Activated T-helper 1 cell treated with anti-CD3 and anti-CD28 coated beads, Interleukin-12 subunit alpha, Interleukin-12 subunit beta, Interleukin-2, Interleukin-4 antibody, amounts not matched to agents 30 ng/mL and 10 ng/mL and 1 ng/mL, durations not matched to agents 14 hours and 24 hours and 36 hours (primary cell): ENCODE measurements at places on chromosomes 12 and 14. TPM values are rescaled to one million over a fixed set of nuclear protein-coding genes. Genes with fewer than 3 reads are reported as not detected.

DNA sequence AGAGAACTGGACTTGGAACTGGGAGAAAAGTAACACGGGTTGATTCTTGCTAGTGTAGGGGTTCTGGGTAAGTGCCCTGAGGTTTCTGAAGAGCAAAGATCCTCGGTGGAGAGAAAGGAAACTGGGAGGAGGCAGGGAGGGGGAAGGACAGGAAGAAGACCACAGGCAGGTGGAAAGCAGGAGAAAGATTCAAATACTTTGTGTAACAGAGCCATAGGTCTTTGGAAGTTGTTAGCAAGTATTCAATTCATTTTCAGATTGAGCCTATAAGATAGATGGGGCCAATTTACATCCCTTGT is 1.3 kb downstream of the PNP start:
- peak overlapping the region; percentile 95 for H3K4me3 ChIP-seq
- H3K4me1 ChIP-seq, result peaks cover 50% of the 10 kb centered on the region

DNA sequence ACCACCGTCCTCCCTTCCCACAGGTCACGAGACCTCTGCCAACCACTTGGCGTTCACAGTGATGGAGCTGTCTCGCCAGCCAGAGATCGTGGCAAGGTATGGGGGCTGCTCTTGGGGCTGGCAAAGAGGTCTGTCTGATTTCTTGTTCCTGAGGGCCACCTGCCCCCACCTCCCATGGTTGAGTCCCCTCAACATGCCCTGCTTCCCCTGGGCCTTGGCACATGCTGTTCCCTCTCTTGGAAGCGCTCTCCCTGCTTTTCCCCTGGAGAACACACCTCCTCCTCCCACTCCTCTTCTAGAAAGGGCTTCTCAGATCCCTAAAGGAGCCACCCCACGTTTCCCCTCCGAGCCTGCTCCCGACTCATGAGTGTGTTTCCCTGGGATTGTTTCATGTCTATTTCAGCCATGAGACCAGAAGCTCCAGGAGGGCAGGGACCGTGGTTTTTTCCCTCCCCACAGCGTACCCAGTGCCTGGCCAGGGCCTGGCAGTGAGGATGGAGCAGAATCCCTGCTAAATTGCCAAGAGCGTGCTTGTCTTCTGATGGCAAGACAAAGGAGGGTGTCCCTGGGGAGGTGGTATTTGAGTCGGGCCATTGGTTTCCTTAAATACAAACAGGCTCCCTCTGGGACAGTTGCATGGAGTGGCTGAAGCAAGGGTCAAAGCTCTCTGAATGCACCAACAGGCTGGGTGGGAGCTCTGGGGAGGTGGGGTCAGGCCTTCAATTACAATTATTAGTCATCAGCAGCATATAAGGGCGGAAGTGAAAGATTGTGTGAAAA is 34.1 kb downstream of the CYP46A1 start:
- no peaks in the 10 kb centered on the region for H3K36me3 ChIP-seq
- H3K4me1 ChIP-seq, result no peaks in the 10 kb centered on the region
- H3K4me3 ChIP-seq, result no peak overlapping the region
- peaks cover 9% of the 10 kb centered on the region for H3K27me3 ChIP-seq
- no peak overlapping the region for H3K27ac ChIP-seq

GRCh38 chr14:65243766-65244442 is 141.6 kb upstream of the MAX start:
- no peak overlapping the region for H3K27ac ChIP-seq
- DNase-seq, result no peak
- H3K36me3 ChIP-seq, result peaks cover 2% of the 10 kb centered on the region
- peaks cover 12% of the 10 kb centered on the region for H3K4me1 ChIP-seq
- no peak overlapping the region for H3K4me3 ChIP-seq

GRCh38 chr14:77902811-77903210 is 102.9 kb downstream of the ADCK1 start:
- no peak overlapping the region for H3K4me3 ChIP-seq
- H3K27ac ChIP-seq, result no peak overlapping the region
- H3K27me3 ChIP-seq, result no peaks in the 10 kb centered on the region

DNA sequence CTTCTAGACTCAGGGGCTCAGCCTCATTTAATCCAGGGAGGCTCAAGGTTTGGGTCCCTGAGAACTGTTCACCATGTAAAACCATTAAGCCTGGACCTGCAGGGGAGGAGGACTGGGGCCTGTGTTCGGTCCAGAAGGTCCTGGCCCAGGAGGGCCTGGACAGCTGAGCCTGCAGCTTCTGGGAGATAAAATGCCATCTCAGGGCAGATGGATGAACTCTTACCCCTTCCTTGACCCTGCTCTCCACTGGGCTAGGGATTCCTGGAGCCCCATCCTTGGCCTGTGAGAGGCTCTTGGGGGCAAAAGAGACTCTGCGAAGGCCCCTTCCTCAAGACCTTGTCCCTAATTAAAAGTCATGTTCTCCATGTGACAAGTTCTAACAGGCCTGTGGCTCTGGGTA is 51.2 kb downstream of the PRMT8 start:
- no peaks in the 10 kb centered on the region for H3K4me1 ChIP-seq
- H3K27ac ChIP-seq, result no peak overlapping the region
- no peaks in the 10 kb centered on the region for H3K36me3 ChIP-seq
- peaks cover 10% of the 10 kb centered on the region for H3K27me3 ChIP-seq
- H3K4me3 ChIP-seq, result no peak overlapping the region

GRCh38 chr14:101491841-101492240 is 69.5 kb upstream of the DIO3 start:
- no peak for DNase-seq
- no peak overlapping the region for H3K4me3 ChIP-seq
- peaks cover 5% of the 10 kb centered on the region for H3K27me3 ChIP-seq
- no peak overlapping the region for H3K27ac ChIP-seq
- H3K36me3 ChIP-seq, result no peaks in the 10 kb centered on the region

GRCh38 chr12:68521321-68521839 is 89.3 kb upstream of the RAP1B start:
- H3K27ac ChIP-seq, result no peak overlapping the region
- peaks cover 2% of the 10 kb centered on the region for H3K27me3 ChIP-seq
- H3K36me3 ChIP-seq, result no peaks in the 10 kb centered on the region
- H3K4me1 ChIP-seq, result no peaks in the 10 kb centered on the region

DNA sequence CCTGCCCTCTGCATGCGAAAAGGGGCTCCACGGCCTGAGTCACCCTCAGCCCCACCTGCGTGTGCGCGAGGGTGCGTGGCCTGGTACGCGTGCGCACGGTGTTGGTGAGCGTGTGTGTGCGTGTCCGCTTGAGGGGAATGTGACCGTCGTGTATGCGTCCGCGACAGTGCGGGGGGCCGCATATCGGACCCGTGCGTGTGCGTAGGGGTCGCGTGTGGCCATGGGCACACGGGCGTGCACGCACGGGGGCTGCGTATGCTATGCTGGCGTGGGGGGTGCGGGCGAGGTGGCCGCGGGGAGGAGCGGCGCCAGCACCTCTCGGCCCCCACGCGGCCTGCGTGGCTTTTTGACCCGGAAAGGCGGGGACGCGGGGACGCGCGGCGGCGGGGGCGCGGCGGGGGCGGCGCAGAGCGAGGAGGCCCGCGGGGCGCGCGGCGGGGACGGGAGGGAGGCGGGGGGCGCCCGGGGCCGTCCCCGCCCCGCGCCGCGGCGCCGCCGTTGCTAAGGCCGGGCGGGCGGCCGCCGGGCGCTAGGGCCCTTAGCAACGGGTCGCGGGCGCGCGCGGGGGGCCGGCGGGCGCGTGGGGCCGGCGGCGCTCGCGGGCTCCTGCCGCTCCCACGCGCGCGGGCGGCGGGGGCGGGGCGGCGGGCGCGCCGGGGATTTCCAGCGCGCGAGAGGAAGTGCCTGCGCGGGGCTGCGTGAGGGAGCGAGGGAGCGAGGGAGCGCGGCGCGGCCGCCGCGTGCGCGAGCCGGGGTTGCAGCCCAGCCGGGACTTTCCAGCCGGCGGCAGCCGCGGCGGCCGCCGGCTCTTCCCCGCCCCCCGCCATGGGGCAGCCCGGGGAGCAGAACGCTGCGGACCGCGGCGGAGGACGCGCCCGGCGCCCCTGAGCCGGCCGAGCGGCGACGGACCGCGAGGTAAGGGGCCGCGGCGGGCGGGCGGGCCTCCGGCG is at the start of gene TRAF3:
Gene TRAF3 (plus strand): TSS at position 689 of the 950 bp plus-strand sequence. CDS start 92,753 bp downstream, outside the sequence.
- peak within 1 kb of the TSS; percentile 91 for H3K27ac ChIP-seq
- H3K4me1 ChIP-seq, result peaks cover 58% of the 10 kb centered on the region
- H3K27me3 ChIP-seq, result no peaks in the 10 kb centered on the region
- H3K36me3 ChIP-seq, result peaks cover 27% of the 10 kb centered on the region
- peak within 1 kb of the TSS; percentile 91 for H3K4me3 ChIP-seq

GRCh38 chr14:102805371-102805891 is 28.2 kb downstream of the TRAF3 start:
- H3K36me3 ChIP-seq, result peaks cover 21% of the 10 kb centered on the region
- peak overlapping the region; percentile 95 for H3K27ac ChIP-seq
- DNase-seq, result peak; percentile 47
- H3K4me3 ChIP-seq, result peak overlapping the region; percentile 71
- H3K4me1 ChIP-seq, result peaks cover 62% of the 10 kb centered on the region

GRCh38 chr12:76790564-76791552 is 26.9 kb downstream of the ZDHHC17 start:
- DNase-seq, result no peak
- no peak overlapping the region for H3K4me3 ChIP-seq

DNA sequence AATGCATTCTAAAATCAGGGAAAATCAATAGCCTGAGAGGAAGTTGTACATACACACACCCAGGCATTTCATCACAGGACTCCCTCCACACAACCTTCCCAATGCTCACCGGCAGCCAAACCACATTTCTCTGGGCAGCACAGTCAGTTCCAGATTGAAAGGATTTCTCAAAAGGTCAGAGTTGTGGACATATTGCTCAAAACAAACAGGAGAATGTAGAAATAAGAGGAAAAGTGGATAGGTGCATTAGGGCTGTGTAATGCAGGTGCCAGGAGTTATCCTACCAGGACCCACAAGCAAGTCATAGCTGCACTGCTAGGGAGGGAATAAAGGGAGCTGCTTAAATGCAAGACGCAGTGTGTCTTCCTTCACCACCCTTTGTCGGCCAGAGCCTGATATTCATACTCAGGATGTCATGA is 62.9 kb downstream of the GCH1 start:
- H3K36me3 ChIP-seq, result peaks cover 44% of the 10 kb centered on the region
- DNase-seq, result no peak
- no peak overlapping the region for H3K4me3 ChIP-seq
- no peaks in the 10 kb centered on the region for H3K27me3 ChIP-seq
- H3K27ac ChIP-seq, result no peak overlapping the region

GRCh38 chr12:53492830-53493609 is 6.2 kb downstream of the MAP3K12 start:
- peak overlapping the region; percentile 86 for H3K4me3 ChIP-seq
- H3K36me3 ChIP-seq, result peaks cover 7% of the 10 kb centered on the region
- H3K27me3 ChIP-seq, result no peaks in the 10 kb centered on the region
- peak; percentile 86 for DNase-seq
- H3K4me1 ChIP-seq, result peaks cover 37% of the 10 kb centered on the region

- H3K27ac ChIP-seq, result peak overlapping the region; percentile 96
- no peak for DNase-seq
- peaks cover 41% of the 10 kb centered on the region for H3K4me1 ChIP-seq
- peaks cover 7% of the 10 kb centered on the region for H3K36me3 ChIP-seq
Measured at GRCh38 chr12:12356467-12356895, 397 bp upstream of the BORCS5 start.

- no peaks in the 10 kb centered on the region for H3K4me1 ChIP-seq
- H3K4me3 ChIP-seq, result no peak overlapping the region
- no peaks in the 10 kb centered on the region for H3K36me3 ChIP-seq
- no peak overlapping the region for H3K27ac ChIP-seq
Measured at GRCh38 chr12:83826112-83826511, 1086.5 kb downstream of the SLC6A15 start.

GRCh38 chr12:47560415-47560814 is 145.4 kb downstream of the RPAP3 start:
- no peak overlapping the region for H3K27ac ChIP-seq
- no peak overlapping the region for H3K4me3 ChIP-seq
- H3K4me1 ChIP-seq, result no peaks in the 10 kb centered on the region

DNA sequence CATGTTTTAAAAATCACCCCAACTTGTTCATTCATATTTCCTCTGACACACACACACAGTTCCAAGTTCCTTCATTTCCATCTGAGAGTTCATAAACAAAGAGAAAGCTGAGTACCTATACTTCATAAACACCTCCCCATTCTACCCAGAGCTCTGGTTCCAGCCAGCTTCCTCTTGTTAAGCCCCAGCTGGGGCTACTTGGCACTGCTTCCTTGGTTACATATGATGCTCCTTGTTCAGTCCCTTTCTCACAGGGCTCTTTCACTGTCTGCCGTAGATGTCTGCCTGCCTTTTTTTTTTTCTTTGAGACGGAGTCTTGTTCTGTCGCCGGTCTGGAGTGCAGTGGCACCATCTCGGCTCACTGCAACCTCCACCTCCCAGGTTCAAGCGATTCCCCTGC is 77.5 kb downstream of the COX16 start:
- no peak for DNase-seq
- H3K27ac ChIP-seq, result no peak overlapping the region
- no peaks in the 10 kb centered on the region for H3K36me3 ChIP-seq
- H3K4me3 ChIP-seq, result no peak overlapping the region

DNA sequence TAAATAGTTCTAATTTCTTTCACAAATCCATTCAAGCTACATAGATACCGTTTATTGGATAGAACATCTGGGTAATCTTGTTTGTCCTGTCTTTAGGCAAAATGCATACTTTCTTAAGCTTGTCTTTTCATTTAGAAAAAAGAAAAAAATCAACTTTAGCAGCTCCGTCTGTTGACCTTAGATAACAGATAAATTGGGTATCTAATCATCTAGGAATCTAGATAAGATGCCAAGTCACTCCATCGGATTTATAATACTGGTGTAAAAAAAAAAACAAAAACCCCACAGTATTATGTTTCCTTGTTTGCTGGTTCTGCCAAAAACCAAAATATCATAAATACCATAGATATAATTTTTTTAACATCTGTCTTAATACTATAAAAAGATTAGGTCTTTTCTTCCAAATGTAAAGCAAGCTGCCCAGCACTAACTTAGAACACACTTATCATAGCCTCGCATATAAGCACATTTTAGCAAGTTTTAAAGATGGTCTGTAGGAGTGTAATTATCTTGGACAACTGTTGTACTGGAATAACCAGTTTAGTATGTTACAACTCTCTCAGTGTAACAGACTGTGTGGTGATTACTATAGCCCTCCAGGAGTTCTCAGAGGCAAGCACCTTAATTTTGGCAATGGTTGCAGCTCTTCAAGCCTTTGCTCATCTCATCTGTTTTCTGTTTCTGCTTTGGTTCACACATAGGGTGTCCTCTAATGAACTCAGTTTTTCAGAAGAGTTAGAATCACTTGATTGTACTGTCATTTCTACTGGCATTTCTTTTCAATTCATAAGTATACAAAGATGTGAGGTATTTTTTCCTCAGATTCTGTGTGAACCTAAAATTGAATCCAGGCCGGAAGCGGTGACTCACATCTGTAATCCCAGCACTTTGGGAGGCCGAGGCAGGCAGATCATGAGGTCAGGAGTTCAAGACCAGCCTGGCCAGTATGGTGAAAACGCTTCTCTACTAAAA is 83.1 kb downstream of the ANO6 start:
- H3K4me1 ChIP-seq, result no peaks in the 10 kb centered on the region
- no peak for DNase-seq
- no peak overlapping the region for H3K4me3 ChIP-seq
- H3K27me3 ChIP-seq, result no peaks in the 10 kb centered on the region

PPFIBP1 gene
- 53.8 and 55.7 TPM in 2 replicates for total RNA-seq

HOXC6 gene
- not detected in 2 replicates for total RNA-seq

ELK3 gene
- total RNA-seq, result 40.8 and 45.3 TPM in 2 replicates

SOAT2 gene
- total RNA-seq, result not detected in 2 replicates

GLT1D1 gene
- total RNA-seq, result 2.0 and 2.1 TPM in 2 replicates

TAS2R31 gene
- total RNA-seq, result 4.1 and 4.5 TPM in 2 replicates

P2RX7 gene
- 7.3 and 8.0 TPM in 2 replicates for total RNA-seq

SLC6A12 gene
- not detected in 2 replicates for total RNA-seq

PLBD1 gene
- not detected in 2 replicates for total RNA-seq

ACVR1B gene
- total RNA-seq, result 11.4 and 12.0 TPM in 2 replicates

BATF gene
- total RNA-seq, result 213 and 214 TPM in 2 replicates

ARMH4 gene
- not detected in 2 replicates for total RNA-seq

AGAP2 gene
- total RNA-seq, result 31.5 and 33.4 TPM in 2 replicates
